Naive B cell (primary cell): ENCODE measurements at places on chromosomes 1 and 21.

DNA sequence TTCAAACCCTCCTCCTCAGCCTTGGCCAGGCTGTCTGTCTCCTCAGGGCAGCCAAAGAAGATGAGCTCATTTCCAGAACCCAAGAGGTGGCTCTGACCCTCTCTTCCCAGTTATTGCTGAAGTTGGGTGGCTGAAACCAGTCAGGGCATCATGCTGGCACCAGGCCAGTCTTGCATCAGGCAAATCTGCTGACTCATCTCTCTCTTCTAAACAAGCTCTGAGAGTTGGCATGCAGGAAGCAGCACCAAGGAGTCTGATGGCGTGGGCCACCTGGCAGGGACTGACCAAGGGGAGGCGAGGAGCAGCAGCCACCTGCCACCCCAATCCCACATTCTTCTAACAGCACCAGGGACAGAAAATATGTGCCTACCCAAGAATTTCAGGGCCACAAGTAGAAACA lies 104.8 kb upstream of the ATP1A1 start:
- no peak for DNase-seq

- DNase-seq, result no peak
Observed at GRCh38 chr1:110620250-110620615, 14.1 kb upstream of the KCNA2 start.

DNA sequence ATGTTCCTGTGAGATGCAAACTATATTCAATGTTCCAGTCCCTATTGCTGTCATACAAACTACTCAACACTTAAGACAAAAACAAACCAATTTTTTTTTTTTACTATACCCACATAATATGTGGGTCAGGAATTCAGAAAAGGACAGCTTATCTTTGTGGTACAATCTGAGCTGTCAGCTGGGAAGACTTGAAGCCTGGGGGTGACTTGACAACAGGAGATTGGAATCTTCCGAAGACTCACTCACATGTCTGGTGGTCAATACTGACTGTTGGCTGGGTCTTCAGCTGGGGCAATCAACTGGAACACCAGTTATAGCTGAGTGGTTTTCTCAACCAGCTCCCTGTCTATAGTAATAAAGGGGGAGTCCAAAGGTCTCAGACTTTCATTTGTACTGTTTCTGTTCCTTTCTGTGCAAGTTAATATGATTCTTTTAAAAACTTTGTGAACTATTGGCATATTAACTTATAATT lies 81.7 kb upstream of the ATP1B1 start:
- DNase-seq, result no peak

DNA sequence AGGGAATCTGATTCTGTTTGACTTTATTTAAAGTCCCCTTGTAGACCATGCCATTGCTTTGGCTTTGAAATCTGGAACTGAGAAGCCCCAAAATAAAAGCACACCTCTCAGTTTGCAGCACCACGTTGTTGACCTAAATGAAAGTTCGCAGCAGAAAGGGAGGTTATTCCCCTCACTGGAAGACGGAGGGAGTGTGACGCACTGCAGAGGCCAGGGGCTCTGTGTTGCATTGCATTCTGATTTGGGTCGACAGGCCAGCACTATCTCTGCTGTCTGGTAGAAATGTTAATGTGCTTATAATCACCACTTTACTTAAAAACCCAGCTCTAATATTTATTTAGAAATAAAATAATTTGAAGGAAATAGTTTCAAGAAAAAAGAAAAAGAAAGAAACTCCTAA lies 675.2 kb upstream of the NR5A2 start:
- no peak for DNase-seq

- no peak for DNase-seq
Observed at GRCh38 chr1:58576325-58576726, 726 bp downstream of the TACSTD2 start.

DNA sequence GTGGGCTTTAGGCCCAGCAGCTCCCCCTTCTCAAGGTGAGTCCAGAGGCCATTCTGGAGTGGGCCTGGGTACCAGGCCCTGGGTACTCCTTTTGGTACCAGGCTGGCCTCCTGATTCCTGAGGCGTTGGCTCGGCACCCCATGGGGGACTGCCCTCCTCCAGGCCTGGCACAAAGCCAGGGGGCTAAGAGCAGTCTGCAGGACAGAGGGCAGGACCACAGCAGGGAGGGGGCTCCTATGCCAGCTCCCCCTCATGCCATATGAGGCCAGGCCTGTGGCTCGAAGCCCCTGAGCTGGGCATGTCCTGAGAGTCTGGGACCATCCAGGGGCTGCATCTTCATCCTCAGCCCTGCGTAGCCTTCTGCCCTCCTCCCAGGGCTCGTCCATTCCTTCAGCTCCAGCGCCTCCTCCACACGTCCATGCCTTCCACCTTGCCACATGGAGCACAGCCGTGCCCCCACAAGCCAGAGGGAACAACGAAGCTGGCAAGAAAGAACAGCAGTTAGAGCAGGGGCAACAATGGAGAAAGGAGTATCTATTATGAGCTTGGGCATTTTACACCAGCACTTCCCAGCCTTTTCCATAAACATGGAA lies 3.2 kb downstream of the PHLDA3 start:
- no peak for DNase-seq

DNA sequence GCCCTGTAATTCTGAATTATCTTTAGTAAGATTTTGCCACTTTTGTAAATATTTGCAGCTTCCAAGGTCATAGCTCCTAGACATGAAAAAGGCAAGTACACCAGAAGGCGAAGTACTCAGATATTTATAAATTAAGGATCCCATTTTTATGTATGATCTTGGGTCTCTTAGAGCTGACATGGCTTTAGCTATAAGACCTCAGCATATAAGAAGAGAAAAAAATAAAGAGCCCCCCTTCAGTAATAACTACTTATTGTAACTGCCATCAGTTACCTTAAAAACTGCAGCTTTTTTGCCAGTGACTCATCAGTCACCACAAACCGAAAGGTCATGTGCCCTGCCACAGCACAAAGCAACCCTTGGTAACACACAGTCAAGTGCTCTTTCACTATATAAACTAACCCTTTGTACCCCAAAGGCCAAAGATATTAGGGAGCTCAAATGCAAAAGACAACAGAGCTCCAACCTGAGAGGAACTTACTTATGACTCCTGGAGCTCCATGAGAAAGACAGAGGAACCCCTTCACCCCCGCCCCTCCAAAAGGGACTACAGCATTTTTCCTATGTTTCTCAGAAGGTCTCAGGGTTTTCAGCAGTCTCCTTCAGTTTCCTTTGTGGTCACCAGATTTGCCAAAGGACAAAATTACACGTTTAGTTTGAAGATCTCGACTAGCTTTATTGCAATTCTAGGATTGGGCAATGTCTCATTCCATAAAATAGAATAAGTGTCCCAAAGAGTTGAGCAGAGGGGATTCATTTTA lies 219.8 kb upstream of the DUSP10 start:
- no peak for DNase-seq

DNA sequence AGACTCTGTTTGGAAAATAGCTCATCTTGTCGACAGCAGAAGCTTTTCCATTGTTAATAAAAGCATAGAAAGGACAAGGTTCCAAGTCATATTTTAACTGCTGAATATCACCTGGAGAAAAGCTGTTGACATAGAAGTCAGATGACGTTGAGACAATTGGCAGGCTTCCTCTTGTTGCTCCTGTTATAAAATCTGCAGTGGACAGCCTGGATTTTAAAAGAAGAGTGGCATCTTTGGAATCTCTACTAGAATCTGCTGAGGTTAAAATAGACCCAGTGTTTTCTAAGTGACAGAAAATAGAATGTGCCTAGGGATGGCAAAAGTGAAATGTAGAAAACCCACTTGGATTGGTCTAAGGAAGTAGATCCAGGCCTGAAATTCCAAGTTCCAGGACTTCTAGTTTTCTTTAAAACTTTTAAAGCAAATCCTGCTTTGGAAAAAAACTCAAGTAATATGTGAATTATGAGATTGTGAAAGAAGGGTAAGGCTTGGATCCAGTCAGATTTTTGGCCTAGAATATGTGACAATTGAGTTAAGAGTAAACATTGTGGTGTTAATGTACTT lies 53.6 kb upstream of the NEXN start:
- no peak for DNase-seq

GRCh38 chr1:246417152-246417812 lies 89.8 kb downstream of the SMYD3 start:
- DNase-seq, result no peak

DNA sequence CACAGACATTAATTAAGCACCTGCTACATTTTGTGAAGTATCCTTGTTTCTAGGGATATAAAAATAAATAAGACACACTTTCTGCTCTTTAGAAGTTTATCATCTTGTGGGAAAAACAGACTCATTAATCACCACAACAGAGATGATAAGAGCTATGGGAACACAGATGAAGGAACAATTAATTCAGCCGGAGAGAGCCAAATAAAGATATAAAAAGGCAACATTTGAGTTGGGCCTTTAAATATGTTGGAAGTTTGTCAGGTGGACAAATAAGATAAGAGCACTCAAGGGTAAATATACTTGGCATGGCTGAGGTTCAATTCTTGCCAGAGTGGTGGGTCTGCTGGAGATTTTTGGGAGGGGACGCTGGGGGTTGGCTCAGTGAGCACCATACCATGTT lies 34.2 kb upstream of the VTCN1 start:
- no peak for DNase-seq

GRCh38 chr1:238177960-238178645 lies 287.4 kb upstream of the ZP4 start:
- DNase-seq, result no peak

DNA sequence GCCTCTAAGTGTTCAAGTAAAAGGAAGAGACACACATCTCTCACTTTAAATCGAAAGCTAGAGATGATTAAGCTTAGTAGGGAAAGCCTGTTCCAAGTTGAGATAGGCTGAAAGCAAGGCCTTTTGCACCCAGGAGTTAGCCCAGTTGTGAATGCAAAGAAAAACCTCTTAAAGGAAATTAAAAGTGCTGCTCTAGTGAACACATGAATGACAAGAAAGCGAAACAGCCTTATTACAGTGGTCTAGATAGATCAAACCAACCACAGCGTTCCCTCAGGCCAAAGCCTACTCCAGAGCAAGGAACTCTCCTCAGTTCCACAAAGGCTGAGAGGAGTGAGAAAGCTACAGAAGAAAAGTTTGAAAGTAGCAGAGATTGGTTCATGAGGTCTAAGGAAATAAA lies 14.9 kb downstream of the TCP10L start:
- no peak for DNase-seq

- no peak for DNase-seq
Observed at GRCh38 chr1:234611847-234612351, 1.9 kb upstream of the IRF2BP2 start.

GRCh38 chr1:23524716-23525401 lies 6.2 kb downstream of the E2F2 start:
- DNase-seq, result peak; percentile 40

DNA sequence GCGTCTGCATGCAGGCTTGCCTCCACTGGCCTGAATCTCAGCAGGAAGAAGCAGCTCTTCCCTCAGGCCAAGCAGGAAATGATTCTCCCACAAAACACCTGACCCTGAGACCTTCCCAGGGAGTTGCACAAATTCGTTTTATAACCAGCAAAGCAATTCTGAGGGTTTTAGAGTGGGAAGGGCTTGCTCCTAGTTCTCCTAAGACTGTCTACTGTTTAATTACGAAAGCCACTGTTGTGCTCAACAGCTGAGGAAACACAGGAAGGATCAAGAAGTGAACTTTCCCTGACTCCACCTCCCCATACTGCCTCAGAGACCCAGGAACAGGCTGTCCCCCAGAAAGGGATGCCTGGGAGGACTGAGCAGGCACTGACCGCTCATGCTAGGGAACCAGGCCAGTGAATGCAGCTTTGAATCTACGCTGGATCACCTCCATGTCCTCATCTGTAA lies 37.0 kb upstream of the PUM1 start:
- no peak for DNase-seq

GRCh38 chr1:226572325-226572726 lies 23.8 kb downstream of the STUM start:
- no peak for DNase-seq

GRCh38 chr1:112044745-112045144 lies 55.3 kb upstream of the KCND3 start:
- DNase-seq, result no peak

DNA sequence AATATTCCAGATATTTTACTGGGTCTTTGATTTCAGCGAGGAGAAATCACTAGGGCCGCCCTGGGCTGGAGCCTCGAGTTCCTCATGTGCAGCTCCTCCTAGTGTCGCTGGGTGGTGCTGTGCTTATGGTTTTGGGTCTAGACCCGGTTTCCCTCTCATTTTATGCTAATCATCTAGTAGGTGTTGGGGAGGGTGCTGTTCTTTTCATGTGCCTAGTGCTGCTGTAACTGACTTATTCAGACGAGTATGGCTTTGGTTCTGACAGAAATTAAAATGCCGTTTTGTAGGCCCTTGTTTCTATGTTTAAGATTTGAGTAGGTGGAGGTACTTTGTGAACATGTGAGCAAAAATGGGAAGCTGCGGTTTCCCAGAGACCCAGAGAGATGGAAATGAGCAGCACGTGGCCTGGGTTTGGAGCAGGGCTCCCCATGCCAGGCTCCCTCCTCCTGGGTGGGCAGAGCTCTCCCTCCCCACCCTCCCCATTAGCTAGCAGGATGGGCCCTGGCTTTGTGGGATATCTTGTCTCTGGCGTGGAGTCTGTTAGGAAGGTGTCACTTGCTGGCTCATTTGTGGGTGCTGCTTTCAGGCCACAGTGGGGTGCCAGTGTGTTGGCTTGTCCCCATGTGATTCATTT lies 74.0 kb upstream of the GPR88 start:
- peak; percentile 36 for DNase-seq

DNA sequence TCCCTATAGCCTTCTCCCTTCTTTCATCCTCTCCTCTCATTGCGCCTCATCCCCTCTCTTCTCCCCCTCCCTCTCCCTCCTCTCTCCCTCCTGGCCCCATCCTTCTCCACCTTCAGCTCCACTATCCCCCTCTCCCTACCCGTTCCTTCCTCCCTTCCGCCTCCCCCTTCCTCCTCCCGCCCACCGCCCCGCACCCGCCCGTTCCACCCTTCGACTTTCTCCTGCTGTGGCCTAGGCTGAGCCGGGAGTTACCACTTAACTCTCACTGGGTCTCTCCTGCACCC lies 1.6 kb downstream of the NPR1 start:
- DNase-seq, result no peak

DNA sequence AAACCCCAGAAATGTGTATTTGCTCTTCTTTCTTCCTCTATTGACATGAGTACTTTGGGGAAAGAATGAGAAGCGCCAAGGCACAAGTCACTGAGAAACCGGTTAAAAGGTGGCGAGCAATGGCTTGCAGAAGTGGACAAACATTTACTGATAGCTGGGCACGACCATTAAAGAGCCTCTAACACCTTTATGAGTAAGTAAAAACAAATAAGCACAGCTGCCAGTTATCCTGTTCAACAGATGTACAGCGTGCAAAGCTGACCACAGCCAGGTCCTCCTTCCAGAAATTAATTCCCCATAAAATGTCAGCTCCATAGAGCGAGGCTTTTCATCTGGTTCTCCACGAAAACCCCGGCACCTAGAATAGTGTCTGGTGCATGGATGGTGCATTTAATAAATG lies 72.7 kb downstream of the CAPZB start:
- no peak for DNase-seq

GRCh38 chr1:151457911-151458801 lies 1.1 kb downstream of the POGZ start:
- DNase-seq, result peak; percentile 68
